ENCODE measurements at places on chromosomes 6 and 20.

DNA sequence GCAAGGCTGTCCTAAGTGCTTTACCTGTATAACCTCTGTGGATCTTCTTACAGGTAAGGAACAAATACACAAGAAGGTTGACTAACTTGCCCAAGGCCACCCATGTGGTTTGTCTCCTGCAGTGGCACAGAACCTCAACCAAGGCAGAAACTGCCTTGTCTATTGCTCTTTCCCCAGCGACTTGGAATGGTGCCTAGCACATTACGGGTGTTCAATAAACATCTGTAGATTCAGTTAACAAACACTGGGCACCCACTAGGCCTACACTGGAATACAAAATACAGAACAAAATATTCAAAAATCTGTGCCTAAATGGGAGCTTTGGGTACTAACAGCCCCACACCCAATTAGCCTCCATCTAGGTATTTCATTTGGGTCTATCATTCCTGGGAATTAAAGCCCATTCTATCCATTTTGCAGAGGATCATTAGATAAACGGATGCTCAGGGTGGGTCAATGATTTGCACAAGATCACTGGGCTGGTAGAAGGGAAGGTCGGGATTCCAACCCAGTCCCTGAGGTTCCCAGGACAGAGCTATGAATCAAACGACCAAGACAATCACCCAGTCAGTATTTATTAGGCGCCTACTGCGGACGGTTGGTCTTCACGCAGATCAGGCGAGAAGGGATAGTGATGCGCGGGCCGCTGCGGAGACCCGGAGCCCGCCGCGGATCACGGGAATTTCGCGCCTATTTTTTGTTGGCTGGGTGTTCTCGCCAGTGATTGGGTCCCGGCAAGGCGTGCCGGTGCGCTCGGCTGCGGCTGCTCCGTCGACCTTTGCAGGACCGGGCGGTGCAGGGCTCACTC lies at the start of gene STK35:
Gene STK35 (plus strand): TSS at position 771 of the 808 bp plus-strand sequence. CDS start 55 bp downstream, outside the sequence.
- no peak for DNase-seq

DNA sequence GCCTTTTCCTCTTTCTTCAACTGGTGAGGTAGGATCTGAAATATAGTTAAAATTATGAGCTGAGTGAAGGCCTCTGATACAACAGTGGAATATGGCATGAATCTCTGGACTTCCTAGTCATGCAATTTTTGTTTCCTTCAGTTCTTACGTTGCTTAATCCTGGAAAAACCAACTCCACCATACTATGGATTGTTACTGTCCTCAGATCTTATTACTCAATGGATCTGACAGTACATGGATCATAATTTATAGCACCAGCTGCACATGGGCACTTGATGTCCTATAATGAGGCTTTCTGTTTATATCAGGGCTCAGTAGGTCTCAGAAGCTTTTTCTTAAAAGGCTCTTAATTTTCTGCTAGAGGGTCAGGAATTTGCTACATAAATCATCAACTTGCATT lies 1341.0 kb upstream of the EYS start:
- DNase-seq, result no peak

DNA sequence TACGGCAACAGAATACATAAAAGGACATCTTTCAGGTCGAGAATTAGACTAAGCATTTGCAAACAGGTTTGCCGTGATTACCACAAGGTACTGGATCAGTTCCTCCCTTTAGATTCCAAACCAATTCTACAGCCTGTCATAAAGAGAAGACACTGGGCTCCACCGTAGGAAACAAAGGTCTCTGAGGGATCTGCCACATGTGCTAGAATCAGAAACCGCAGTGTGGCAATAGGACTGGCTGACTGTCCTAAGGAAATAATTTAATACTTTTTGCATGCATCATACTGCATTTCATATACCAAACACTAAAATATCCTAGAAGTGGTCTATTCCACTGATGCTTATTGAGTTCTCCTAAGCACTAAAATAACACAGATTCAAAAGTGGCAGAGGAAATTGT lies 59.2 kb downstream of the POPDC3 start:
- no peak for DNase-seq

GRCh38 chr6:42318480-42318879 lies 100.8 kb upstream of the MRPS10 start:
- DNase-seq, result no peak

DNA sequence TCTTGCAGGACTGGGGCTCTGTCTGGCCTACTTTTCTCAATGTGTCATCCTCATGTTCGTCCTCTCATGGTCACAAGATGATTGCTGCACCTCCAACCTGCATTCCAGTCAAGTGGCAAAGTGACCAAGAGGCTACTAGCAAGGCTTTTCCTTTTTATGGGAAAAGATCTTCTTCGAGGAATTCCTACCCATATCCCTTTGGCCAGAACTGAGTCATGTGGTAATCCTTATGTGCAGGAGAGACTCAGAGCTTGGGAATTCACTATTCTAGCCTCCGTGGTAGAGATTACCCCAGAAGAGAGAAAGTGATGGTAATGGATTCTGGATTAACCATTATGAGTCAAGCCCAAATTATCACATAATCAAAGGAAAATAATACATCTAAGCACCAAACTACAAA lies 162.7 kb downstream of the KCNQ5 start:
- peak; percentile 43 for DNase-seq

DNA sequence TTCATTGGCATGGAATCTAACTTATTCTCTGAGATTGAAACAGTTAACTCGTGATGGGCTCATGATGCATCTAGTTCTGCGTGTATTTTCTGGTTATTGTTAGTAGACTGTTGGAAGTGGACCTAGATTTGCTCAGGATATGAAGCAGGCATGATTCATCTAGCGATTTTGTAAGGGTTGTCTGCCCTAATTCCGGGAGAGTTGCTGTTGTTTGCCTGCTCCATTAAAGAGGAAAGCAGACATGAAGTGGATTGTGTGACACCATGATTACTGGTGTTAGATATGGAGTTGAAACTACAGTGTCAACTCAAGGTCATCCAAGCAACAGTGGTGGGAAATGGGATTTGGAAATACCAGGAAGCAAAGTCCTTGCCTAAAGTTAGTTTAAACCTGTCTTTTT lies 41.0 kb downstream of the SOX4 start:
- peak; percentile 99 for DNase-seq

DNA sequence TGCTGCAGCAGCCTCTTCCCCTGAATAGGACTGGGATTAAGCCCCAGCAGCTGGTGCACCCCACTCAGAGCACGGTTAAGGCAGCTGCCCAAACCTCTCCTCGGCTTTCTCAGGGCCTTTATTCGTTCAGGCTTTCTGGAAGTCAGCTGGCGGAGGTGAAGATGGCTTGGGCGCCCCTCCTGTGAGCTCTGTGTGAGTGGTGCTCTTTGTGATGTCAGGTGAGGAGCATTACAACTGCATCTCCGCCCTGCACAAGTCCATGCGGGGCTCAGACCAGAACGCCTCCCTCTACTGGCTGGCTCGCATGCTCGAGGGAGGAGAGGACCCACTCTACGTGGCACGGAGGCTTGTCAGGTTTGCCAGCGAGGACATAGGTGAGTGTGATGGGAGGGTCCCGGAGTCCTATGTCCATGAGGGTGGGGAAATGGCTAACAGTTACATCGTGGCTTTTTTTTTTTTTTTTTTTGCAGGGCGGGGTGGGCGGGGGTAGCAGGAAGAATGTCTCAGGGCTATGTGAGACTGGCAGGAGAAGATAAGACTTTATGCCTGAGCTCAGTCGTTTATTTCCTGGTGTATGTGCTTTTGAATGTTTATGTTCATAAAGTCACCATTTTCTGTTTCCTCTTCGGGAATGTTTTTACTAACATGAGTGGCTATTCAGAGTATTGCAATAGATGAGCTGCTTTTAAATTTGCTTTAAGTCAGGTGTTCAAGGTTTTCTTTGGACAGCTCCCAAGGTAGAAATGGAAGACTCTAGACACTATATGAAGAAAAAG lies 18.2 kb downstream of the WRNIP1 start:
- DNase-seq, result no peak

GRCh38 chr20:36498386-36499179 lies 42.7 kb upstream of the MYL9 start:
- no peak for DNase-seq

DNA sequence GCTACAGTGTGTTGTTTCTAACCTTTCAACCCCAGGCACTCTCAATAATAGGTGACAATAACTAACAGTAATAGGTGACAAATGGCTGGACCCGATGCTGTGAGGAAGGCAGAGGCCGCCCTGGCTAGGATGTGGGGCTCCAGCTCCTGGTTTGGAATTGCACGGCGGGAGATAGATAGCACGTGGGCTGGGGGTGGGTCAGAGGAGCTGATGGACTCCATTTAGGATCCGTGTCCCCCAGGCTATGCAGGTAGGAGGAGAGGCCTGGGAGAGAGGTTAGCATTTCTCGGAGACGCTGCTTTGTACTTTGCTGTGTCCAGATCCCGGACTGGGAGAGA lies 61.4 kb downstream of the EZR start:
- no peak for DNase-seq

GRCh38 chr6:147061252-147061651 lies 143.0 kb upstream of the STXBP5 start:
- DNase-seq, result no peak

DNA sequence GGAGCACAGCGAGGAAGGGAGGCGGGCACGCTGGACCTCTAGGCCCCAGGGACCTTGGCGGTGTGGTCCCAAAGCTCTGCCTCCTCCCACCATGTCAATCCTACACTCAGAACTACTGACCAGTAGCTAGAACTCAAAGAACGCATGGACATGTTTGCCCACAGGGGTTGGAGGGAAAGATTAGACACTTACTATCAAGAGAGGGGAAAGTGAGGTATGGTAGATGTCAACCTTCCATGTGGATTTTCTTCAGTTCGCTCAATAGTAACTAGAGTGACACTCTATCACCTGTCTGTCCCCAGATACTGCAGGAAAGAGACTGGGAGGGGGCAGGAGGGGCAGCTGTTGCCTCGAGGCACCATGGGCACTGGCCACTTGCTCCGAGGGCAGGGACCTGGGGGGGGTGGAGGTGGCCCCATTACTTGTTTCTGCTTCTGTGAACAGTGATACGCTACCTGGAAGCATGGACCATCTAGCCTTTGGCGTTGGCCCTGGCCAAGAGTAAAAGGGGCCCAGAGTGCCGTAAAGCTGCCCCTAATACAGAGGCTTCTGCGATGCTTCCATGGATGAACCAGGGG lies 912 bp upstream of the DIDO1 start:
- no peak for DNase-seq

DNA sequence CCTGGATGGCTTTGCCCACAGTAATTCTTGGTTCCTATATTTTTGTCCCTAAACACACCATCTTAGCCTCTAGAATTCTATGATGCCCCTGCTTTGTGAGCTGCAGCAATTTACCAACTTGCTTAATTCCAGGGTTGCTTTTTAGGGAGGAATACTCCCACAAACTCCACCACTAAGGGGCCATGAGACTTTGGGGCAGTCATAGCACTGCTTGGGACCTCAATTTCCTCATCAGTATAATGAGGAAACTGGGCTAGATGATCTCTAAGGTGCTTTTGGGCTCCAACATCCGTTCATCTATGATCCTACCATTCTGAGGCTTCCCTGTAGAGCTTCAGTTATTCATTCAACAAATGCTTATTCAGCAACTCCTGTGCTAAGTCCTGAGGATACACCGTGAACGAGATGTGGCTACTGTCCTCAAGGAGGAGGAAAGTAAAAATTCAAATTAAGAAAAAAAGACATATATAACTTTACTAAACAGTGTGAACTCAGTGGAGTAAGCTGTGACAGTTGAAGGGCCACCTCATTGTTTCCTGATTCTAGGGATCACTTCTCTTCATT lies 75.3 kb downstream of the PRDM1 start:
- no peak for DNase-seq

DNA sequence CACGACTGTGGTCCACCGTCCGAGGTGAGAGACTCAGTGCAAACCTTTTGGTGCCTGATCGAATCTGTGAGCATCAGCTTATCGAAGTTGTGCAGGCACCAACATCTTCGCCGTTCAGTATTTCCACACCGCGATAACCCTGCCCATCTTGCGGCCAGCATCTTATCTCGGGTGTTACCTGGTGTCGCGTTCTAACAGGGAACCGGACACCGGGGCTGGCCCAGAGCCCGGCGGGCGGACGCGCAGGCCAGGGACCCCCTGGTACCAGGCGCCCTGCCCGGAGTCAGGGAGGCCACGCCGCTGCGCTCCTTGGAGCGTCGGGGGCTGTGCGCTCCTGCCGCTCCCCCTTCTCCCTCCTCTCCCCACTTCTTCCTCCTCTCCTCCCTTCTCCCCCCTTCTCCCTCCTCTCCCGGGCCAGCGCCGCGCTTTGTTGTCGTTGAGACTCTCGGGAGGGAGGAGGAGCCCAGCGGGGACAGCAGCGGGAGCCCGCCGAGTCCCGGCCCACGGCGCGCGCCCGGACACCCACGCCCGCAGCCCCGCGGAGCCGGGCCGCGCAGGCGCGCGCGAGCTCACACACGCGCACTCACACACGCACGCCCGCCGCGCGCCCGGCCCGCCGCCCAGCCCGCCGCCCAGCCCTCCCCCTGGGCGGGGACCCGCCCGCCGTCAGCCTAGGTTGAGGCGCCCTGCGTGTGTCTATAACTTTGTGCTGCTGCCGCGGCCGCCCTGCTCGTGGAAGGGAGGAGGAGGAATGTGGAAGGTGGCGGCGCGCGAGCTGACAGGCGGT lies 1.4 kb upstream of the FOXO3 start:
- DNase-seq, result peak; percentile 51

GRCh38 chr6:129679758-129680157 lies 30.2 kb downstream of the ARHGAP18 start:
- DNase-seq, result no peak

DNA sequence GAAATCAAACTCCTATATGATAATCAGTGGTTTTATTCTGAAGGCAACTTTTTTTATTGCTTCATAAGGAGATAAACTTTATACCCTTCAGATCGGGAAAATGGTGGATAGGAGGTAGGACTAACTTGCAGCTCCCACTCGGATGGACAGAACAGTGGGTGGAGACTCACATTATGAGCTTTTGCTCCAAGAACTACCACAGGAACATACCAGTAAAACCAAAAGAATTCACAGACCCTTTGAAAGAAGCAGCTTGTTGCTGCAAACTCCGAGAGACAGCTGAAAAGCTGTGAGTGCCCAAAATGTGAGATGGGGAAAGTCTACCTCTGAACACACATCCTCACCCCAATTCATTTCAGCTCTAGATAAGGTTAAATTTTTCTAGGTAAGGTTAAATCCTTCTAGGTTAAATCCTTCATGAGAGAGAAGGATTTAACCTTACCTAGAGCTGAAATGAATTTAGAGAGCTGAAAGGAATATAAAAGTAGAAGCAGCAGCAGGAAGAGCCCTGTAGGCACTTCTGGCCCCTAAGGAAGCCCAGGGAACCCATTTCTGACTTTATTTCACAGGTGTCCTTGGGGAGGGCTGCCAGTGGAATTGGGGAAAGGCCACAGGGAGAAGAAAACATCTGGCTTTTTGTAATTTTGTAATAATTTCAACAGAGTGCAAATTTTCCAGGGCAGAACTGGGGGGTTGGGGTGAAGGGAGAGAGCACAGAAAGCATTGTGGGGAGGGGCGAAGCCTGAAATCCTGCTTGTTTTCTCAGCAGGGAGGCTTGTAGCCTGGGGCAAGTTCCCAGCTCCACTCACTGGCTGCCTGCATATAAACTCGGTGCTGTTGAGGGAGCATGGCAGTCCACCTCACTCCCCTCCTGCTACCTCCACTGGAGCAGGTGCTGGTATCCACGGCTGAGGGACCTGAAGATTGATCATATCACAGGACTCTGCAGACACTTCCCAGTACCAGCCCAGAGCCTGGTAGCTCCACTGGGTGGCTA lies 65.9 kb upstream of the HCRTR2 start:
- DNase-seq, result no peak

Data from bronchial epithelial cell (primary cell).